Amniotic epithelial cell (primary cell): ENCODE measurements at places on chromosomes 1 and 21.

DNA sequence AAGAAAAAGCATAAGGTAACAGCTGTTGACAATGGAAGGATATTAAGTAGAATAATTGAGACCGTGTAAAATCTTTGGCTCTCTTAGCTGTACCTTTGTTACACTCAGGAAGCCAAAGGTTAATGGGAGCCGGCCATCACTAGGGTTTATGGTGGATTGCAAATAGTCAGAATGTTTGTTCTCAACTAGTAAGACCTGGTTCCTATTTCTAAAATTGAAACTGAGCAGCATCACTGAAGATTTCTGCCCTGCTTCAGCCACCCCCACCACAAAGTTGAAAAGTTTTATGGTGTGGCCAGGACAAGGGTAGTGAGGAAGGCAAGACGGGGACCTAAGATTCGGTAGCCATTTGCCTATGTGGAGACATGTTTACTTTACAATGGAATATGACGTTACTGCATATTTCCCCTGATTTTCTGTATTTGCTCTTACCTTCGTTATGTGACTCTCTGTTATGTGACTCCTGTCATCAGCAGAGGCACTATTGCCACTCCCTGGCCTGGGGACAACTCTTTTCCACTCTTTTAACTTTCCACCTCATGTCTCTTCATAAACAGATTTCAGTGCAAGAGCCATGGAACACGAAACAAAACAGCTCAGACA is 41.4 kb upstream of the KIF1B start:
- DNase-seq, result no peak

DNA sequence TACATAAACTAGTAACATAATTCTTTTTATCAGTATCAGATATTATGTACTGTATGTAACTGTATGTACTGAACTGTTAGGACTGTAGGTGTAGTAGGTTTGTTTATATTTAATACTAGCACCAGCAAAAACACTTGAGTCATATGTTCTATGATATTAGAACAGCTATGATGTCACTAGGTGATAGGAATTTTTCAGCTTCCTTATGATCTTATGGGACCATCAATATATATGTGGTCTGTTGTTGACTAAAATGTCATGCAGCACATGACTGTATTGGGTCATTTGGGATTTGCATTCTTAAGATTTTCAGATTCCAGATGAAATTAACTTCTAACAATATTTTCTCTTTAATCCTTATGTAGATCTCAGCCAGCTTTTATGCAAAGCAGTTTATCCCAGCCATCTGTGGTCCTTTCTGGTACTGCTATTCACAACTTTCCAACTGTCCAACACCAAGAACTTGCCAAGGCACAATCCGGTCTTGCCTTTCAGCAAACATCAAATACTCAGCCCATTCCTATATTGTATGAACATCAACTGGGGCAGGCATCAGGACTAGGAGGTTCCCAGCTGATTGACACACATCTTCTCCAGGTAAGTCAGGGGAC is 38.3 kb upstream of the MYOCOS start:
- peak; percentile 53 for DNase-seq

GRCh38 chr1:116868385-116868784 is 41.3 kb upstream of the PTGFRN start:
- DNase-seq, result no peak

DNA sequence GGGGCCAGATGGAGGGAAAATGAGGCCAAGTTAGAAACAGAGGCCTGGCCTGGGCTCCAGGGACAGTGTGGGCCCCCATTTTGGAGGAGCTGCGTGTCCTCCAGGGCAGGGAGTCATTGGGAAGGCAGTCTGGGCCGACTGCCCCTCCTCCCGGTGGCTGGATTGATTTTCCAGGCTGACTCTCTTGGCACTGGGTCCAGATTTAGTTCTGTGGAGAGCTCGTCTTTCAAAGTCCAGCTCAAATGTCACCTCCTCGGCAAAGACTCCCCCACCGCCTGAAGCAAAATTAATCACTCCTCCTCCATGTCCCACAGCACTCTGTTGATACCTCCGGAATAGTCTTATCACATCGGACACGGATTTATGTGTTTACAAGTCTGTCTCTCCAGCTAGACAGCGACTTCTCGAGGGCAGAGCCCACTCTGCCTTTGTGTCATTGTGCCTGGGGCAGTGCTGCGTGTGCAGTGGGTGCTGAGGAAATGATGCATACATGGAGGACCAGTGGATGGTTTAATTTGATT is 175.1 kb downstream of the CAMTA1 start:
- DNase-seq, result no peak

- no peak for DNase-seq
Measured at GRCh38 chr1:9452516-9453140, 86.6 kb upstream of the SLC25A33 start.

- DNase-seq, result no peak
Measured at GRCh38 chr1:21244154-21244553, 46.1 kb downstream of the ECE1 start.

- no peak for DNase-seq
Measured at GRCh38 chr21:45151445-45152160, 77.2 kb downstream of the ADARB1 start.

DNA sequence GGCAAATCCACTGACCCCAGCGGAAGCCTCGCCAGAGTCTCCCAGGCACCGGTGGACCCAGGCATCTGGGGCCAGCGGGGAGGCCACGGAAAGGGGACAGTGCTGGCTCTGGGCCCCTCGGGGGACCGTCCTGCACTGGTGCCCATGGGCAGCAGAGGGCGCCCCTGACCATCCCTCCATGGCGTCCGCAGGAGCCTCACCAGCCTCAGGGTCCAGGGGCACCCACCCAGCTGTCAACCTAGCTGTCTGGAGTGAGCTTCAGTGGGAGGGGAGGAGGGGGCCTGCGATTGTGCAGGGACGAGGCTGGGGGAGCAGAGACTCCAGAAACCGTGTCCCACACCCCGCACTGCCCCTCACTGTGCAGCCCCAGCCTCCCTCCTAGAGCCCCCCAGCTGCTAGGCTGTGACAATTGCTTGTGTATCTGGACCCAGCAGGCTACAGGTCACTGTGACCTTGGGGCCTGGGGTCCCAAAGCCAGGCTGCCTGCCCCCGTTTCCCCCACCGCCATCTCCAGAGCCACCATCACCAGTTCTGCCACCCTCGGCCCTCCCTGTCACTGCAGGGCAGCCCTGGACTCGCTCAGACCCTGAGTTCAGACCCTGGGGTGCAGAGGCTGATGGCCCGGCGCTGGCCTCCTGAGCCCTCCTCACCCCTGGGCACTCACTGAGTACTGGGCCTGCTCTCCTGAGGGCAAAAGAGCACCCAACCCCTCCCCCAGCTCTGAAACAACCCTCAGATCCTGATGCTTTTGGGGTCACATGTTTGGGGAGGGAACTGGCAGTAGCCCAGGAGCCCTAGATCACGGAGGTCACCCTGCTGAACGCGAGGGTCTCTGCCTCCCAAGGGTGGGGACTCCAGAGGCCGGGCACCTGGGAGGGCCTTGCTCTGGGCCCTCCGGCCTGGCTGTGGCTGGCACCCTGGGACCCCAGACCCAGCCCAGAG is 10.6 kb upstream of the COL6A1 start:
- DNase-seq, result no peak

- DNase-seq, result peak; percentile 57
Measured at GRCh38 chr1:59013276-59013927, 229.6 kb upstream of the JUN start.

GRCh38 chr1:234768171-234768568 is 158.2 kb upstream of the IRF2BP2 start:
- no peak for DNase-seq

DNA sequence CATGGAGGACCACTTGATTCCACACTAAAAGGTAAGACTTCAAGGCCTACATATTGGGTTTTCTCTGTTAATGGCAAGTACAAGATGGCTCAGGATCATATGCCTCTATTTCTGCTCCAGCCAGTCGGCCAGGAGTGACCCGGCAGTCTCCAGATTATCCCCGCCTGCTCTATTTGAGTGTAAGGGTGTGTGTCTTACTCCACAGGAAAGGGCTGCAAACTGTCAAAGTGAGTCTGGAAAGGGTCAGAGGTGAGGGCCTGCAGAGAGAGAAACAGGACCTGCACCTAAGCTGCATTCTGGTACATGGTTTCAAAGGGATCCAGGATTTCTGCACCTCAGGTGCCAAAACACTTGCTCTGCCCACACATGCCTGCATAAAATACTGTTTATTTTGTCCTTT is 9.2 kb downstream of the ZNF692 start:
- no peak for DNase-seq
